ENCODE measurements at places on chromosomes 16 and 17.

GRCh38 chr17:45018848-45019711 lies 32.4 kb downstream of the DCAKD start:
- DNase-seq: no peak

- no peak for DNase-seq
Observed at GRCh38 chr17:59874376-59874775, 18.4 kb downstream of the TUBD1 start.

GRCh38 chr17:10130263-10130662 lies 68.1 kb downstream of the GAS7 start:
- no peak for DNase-seq

- DNase-seq: no peak
Observed at GRCh38 chr17:67747681-67748235, 30.0 kb downstream of the NOL11 start.

GRCh38 chr17:68200689-68201417 lies 47.0 kb upstream of the AMZ2 start:
- DNase-seq: no peak

GRCh38 chr17:9875441-9875840 lies 29.6 kb downstream of the RCVRN start:
- DNase-seq: no peak

Measured in right renal cortex interstitium (tissue), 3 donors.